Activated CD8-positive, alpha-beta memory T cell treated with anti-CD3 and anti-CD28 coated beads for 1 hour (primary cell): ENCODE measurements at places on chromosomes 3 and 15.

DNA sequence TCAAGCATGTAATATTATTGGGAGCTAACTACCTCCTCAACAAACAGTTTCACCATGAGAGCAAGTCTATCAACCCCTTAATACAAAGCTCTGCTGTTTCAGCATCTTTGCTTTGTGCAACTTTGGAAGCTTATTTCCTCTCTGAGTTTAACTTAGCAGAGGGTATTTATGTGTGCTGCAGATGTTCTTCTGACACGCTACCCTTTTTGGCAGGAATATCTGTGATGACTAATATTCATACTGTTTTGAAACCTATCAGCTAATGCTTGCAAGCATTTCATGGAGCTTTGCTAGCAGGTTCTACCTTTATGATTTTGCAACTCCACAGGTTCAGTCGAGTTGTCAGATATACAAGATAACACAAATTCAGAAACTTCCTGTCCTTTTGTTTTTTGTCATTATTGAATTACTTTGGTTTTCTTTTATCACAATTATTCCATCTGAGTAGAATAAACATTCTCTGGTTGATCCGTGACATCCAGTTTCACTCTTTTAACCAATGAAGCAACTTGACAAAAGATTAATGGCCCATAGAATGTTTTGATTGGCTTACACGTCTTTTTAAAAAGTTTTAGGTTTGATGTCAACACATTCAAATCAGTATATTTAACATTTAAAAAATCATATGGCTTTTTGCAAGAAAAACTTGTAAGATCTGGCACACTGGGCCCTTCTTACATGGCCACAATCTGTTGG lies 1.7 kb upstream of the SLC9A9 start:
- no peak for DNase-seq

- no peak for DNase-seq
Measured at GRCh38 chr3:76724075-76724474, 315.8 kb upstream of the ROBO2 start.

GRCh38 chr3:161737171-161737570 lies 240.6 kb downstream of the OTOL1 start:
- no peak for DNase-seq

DNA sequence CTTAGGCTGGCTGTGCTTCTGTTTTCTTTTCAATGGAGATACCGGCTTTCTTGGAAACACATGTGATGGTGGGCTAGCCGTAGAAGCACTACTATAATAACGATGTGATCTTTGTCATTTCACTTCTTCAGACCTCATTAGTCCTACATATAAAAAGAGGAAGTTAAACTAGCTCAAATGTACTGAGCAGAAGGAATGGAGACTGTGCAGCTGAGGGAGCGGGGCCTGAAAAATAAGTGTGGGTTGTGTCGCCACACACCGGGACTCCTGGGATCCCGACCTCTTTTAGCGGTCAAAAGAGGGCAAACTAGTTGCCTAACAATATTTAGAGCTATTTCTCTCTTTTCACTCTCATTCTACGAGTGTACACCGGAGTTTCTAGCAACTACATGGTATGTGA lies 1.0 kb upstream of the RNF7 start:
- DNase-seq, result no peak

DNA sequence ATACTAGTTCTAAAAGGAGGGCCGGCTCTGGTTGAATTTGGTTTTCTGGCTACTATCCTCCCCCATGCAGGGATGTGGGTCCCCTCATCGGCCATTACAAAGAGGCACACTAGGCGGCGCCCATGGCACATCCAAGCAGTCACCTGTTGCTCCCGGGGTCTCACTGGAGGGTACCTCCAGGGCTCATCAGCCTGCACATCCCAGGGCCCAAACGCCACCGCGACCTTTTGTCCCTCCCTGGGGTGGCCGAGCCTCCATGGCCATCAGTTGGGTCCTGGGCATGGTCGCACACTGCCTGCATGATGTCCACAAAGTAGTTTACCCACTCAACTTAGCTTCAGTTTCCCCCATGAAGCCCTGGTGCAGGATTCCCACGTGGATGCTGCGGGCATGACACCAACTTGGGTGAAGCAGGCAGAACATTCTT lies 28.3 kb downstream of the IDH3A start:
- peak; percentile 19 for DNase-seq

DNA sequence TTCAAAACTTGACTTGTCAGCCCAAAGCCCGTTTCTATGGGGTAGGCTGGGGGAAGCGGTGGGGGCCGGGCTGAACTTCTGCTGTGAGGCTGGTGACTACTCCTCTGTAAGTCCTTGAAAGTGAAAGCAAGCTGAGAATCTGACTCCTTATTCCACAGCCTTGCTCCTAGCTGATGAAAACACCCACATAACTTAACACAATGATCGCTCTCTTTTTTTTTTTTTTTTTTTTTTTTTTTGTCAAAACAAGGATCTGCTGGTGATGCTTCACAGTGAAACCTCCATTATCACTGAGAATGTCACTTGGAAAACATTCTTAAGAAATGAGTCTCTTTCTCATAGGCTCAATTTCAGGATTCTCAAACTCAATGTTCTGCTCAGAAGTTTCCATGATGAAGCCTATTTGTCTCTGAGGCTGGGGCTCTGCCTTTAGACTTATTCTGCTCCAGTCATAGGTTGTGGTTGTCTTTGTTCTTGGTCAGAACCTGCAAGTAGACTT lies 31.4 kb upstream of the TKT start:
- no peak for DNase-seq
